ENCODE measurements at places on chromosomes 16 and 17.

GRCh38 chr16:28526201-28527099 lies 12.3 kb downstream of the NUPR1 start:
- no peak for DNase-seq

DNA sequence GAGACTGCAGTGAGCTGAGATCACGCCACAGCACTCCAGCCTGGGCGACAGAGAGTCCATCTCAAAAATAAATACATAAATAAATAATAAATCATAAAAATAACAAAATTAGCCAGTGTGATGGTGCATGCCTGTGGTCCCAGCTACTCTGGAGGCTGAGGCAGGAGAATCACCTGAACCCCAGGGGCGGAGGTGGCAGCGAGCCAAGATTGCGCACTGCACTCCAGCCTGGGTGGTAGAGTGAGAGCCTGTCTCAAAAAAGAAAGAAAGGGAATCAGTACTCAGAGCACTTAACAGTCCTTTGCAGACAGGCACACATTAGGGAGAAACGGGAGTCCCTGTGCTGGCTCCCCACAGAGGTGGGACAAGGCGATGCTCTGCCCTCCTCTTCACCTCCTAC lies 25.1 kb downstream of the MAPK8IP3 start:
- DNase-seq: no peak

DNA sequence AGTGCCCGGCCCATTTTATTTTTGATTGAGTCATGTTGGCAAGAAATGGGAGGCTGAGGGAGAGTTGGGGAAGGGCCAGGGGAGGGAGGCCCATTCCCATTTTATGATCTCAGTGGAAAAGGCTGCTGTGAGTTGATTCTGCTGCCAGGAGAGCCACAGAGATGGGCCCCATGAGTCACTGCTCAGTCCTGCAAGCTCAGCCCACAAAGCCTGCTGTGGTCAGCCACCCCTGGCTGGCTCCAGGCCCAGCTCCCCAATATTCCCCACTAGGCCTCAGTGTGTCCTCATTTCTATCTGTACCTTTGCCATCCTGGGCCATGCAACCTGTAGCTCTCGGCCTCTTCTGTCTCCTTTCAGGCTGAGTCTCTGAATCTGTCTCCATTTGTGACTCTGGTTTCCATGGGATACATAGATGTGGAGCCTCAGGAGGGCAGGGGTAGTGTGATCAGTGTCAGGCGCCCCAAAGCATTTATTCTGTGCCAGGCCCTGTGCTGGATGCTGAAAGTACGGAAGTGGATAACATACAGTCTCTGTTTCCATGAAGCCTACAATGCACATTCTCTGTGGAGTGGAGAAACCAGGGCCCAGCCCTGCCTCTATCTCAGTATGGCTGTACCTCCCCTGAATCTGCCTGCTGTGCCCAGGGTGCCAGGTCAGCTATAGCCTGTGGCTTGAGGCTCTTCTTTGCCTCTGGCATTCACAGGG lies 1.9 kb upstream of the PLEKHG4 start:
- no peak for DNase-seq

GRCh38 chr16:2949705-2950352 lies 14.2 kb upstream of the KREMEN2 start:
- DNase-seq: no peak

GRCh38 chr17:28065706-28066105 lies 23.2 kb downstream of the NLK start:
- DNase-seq: no peak

DNA sequence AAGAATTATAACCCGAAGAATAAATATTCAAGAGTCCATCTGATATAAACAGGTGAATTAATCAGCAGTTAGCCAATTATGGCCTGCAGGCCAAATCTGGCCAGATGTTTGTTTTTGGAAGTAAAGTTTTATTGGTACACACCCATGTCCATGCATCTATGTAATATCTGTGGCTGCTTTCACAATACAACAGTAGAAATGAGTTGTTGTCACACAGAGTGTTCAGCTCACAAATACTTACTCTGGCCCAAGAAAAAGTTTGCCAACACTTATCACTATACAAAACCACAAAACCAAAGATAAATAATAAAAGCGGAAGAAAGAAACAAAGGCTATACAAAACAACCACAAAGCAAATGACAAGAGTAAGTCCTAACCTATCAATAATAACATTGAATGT lies 109.4 kb downstream of the CDYL2 start:
- no peak for DNase-seq

DNA sequence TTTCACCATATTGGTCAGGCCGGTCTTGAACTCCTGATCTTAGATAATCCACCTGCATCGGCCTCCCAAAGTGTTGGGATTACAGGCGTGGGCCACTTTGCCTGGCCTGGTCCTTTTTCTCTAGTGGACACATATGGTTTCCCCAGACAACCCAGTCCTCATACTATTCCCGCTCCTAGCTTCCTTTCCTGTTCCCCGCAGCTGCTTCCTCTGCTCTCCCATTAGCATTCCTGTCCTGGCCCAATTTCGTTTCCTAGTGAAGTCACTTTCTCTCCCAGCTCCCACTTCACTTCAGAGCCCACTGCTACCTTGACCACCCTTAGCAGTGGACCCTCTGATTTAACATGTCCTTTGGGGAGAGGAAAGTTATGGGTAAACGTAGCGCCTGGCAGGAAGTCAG lies 11.3 kb downstream of the KATNIP start:
- DNase-seq: no peak

GRCh38 chr16:30710971-30711370 lies 12.0 kb downstream of the SRCAP start:
- DNase-seq: no peak

Measured in GM13977 (cell line).